ENCODE measurements at places on chromosomes 3 and 15. TPM values are rescaled to one million over a fixed set of nuclear protein-coding genes. Genes with fewer than 3 reads are reported as not detected.
A peak's percentile ranks its signal among the peaks of the same experiment; 100 is the strongest.

Gene RBPMS2
- 3.5 TPM for total RNA-seq

Gene TMEM158
- total RNA-seq: 15.2 TPM

DNA sequence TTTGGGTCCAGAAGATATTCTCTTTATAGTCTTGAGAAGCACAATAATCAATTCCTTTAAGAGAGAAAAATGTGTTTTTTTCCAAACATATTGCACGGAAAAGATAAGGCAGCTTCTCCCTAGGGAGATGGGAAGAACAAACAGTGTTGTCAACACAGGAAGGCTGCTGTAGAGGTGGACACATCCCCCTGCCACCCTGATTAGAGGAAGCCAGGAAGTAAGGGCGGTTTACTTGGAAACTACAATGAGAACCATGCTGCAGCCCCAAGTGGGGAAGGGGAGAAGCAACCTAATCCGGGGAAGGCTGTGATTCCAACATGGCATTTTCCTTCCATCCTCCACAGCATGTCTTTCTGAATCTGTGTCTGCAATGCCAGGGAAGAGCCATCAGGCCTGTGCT lies 256.9 kb upstream of the TGFBR2 start:
- DNase-seq: no peak

DNA sequence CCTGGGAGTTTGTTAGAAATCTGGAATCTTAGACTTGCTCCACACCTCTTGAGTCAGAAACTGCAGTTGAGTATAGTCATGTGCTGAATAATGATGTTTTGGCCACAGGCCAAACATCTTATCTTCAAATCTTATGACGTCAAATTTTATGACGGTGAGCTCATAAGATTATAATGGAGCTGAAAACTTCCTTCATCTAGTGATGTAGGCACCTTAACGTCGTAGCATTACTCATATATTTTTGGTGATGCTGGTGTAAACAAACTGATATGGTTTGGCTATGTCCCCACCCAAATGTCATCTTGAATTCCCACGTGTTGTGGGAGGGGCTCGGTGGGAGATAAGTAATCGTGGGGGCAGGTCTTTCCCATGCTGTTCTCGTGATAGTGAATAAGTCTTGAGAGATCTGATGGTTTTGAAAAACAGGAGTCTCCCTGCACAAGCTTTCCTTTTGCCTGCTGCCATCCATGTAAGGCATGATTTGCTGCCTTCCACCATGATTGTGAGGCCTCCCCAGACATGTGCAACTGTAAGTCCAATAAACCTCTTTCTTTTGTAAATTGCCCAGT lies 268.0 kb upstream of the PROK2 start:
- DNase-seq: no peak

DNA sequence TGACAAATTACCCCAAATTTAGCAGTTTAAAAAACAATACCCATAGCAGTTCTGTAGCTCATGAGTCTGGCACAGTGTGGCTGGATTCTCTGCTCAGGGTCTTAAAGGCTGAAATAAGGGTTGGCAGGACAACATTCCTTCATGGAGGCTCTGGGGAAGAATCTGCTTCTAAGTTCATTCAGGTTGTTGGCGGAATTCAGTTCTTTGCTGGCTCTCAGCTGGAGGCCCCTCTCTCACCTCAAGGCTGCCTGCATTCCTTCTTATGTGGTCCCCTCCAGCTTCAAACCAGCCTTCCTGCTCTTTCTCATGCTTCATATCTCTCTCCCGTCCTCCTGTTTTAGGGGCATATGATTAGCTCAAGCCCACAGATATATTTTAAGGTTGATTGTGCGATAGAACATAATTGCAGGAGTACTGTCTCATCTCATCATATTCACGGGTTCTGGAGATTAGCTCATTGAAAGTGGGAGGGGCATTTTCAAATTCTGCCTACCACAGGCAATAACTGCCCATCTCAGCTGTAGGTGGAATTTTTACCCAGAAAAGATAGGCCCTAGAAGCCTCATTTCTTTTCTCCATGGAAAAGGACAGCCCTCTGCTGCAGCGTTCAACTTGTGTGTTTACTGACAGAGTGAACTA lies 5.6 kb upstream of the ZBTB47 start:
- no peak for DNase-seq

DNA sequence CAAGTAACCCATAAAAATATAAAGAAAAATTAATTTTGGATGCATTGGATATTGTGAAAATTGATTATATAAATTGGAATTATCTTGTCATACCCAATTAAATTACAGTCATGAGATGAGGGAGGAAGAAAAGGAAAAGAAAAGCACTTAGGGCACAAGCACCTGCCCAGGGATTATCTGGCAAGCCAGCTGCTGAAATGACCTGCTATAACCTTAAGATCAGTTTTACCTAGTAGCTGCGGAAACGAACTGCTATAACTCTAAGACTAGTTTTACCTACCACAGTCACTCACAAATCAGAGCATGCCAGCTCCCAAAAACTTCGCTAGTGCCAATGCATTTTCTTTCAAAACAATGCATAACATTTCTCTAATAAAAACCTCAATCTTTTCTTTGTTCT lies 26.2 kb downstream of the LRRFIP2 start:
- DNase-seq: no peak

GRCh38 chr15:51647128-51647562 lies 24.6 kb upstream of the DMXL2 start:
- DNase-seq: peak; percentile 59

Measured in mucosa of descending colon (tissue), 3 donors.